Neuronal stem cell (in vitro differentiated cells): ENCODE measurements at places on chromosomes 13 and 19.

- peak; percentile 6 for DNase-seq
Observed at GRCh38 chr13:26185720-26186117, 36.4 kb downstream of the RNF6 start.

- DNase-seq = no peak
Observed at GRCh38 chr19:30428844-30429243, 56.7 kb downstream of the ZNF536 start.

DNA sequence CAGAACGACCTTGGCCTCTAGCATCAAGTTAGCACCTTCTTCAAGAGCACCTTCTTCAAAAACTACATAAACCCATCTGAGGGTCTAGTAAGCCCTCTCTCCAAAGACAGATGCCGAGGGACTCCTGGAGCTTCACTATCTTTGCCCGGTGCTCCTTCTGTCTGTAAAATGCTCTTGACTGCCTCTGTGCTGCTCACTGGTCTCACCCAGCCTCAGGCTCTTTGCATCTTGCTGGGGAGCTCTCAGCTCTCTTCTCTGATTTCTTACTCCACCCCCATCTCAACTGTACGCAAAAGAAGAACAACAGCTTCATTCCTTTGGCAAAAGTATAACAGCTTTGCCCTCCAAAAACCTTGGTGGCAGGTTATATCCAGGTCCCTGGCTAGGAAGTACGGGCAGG, 404.2 kb downstream of the KLF12 start:
- no peak for DNase-seq

- DNase-seq = no peak
Observed at GRCh38 chr13:22926748-22927400, 253.9 kb upstream of the SGCG start.

- DNase-seq = no peak
Observed at GRCh38 chr19:34633802-34634201, 43.2 kb downstream of the SCGB2B2 start.

DNA sequence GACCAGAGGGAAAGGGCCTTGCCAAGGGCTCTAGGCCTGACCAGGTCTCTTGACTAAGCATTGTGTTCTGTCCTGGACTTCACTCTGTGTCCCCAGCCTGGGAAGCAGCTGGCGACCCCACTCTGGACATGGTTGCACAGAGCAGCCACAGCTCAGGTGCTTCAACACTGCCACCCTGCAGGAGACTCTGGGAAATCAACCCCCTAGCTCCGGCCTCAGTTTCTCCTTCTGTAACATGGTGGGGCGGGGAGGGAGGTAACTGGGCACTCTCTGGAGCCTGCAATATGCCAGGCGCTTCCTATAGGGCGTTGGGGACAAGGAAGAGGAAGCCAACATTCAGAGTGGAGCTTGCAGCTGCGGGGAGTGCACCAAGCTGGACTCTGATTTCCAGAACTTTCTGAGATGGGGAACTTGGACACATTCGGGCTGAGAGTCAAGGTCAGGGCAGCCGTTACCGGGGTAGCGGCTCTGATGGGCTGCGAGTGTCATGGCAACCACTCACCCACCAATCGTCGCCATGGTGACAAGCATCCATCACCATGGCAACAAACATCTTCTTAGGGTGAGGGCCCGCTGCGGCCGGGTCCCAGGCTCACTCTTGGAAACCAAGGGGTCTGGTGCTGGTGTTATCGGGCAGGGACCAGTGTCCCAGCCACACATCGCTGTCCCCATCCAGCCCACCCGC, 12.8 kb downstream of the F2RL3 start:
- no peak for DNase-seq

DNA sequence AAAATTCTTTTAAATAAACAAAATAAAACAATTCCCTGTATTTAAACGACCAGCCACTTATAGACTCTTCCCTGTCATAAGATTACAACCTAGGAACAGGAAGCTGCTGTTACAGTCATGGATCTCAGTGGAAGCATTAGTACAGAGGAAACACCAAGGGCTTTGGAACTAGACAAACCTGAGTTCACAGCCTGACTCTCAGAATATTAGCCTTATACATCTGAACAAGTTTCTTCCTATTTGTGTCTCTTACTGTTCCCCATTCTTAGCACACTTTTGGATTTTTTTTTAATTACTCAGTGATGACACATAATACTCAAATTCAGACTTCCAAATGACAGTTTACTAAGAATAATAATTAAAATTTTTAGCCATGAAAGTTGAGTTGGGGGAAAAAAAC, 46.1 kb downstream of the ZDHHC20 start:
- no peak for DNase-seq

GRCh38 chr13:52447815-52448552, 2.5 kb downstream of the VPS36 start:
- DNase-seq = no peak

GRCh38 chr19:32222556-32222955, 122.9 kb upstream of the ZNF507 start:
- DNase-seq = no peak

- DNase-seq = no peak
Observed at GRCh38 chr13:33201659-33202058, 83.9 kb downstream of the STARD13 start.

- no peak for DNase-seq
Observed at GRCh38 chr19:18814063-18814462, 17.7 kb upstream of the UPF1 start.

GRCh38 chr19:44772959-44773358, 4.7 kb upstream of the CBLC start:
- no peak for DNase-seq

DNA sequence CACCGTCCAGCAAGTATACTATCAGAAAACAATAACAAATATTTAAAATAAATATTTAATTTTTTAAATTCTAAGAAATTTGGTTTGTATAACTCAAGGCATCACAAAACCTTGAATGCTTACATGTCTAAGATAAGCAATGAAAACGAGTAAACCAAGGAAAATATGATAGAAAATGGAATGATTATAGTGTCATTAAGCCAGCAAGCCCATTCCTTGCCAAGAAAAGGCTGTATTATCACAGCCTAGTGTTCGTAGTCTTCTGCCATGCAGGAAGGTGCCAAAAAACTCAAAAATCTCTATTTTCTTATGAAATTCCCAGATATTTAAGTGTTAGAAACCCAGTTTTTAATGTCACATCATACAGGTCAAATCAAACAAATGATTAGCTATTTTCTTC, 136.4 kb downstream of the STOML3 start:
- DNase-seq = no peak

GRCh38 chr13:73168226-73168952, 109.6 kb downstream of the KLF5 start:
- DNase-seq = no peak

- no peak for DNase-seq
Observed at GRCh38 chr19:15265850-15266248, 33.6 kb upstream of the EPHX3 start.

GRCh38 chr19:51771376-51772130, 10.6 kb downstream of the FPR2 start:
- DNase-seq = no peak

GRCh38 chr13:111253365-111253872, 67.0 kb upstream of the TEX29 start:
- no peak for DNase-seq

DNA sequence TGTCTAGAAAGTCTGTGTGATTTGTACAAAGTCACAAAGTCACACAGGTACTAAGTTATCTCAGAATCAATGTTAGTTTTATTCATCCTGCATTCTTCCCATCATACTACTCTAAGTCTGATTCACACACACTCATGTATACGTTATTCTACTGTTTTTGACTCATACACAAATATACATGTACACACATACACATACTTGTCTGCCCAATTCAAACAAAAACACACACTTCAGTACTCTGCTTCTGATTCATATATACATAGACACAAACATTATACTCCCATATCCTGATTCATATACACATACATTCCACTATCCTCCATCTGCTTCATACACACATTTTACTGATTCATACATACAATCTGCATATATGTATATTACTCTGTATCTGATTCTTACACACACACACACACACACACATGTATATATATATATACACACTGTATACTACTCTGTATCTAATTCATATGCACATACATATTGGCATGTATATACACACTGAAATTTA, 69.3 kb downstream of the KLF12 start:
- DNase-seq = no peak

DNA sequence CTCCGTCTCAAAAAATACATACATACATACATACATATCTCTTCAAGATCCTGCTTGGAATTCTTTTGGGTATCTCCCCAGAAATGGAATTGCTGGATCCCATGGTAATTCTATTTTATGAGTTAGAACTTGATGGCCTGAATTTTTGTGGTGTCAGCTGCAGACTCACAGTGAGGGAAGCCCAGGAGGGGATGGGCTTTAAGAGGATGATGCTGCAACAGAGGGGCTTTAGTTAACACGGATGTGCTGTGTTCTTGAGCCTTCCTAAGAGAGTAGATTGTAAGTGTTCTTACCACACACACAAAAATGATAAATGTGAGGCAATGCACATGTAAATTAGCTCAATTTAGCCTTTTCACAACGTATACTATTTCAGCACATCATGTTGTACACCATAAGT, 31.8 kb downstream of the CACNG6 start:
- DNase-seq = no peak

DNA sequence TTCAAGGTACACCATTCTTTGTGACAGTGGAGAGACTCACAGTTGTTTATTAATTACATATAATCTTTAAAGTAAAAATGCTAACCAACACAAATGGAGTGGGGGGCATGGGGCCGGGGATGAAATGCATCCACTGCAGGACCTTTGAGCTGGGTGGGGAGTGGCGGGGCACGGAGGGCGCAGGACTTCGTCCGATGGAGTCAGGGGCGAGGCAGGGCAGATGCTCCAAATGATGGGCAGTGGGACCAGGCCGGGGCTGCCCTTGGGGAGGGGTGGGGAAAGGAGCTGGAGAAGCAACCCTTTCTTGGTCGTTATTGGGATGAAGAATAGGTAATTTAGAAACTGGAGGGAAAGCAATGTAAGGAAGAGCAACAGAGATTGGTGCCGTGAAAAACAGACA, 220.0 kb downstream of the TEX29 start:
- no peak for DNase-seq

- DNase-seq = no peak
Observed at GRCh38 chr13:89150362-89150761, 1479.2 kb downstream of the SLITRK5 start.

GRCh38 chr13:48275507-48275906, 28.0 kb upstream of the RB1 start:
- DNase-seq = no peak

- DNase-seq = no peak
Observed at GRCh38 chr19:45975306-45976070, 1.8 kb upstream of the NOVA2 start.

- no peak for DNase-seq
Observed at GRCh38 chr13:109697936-109698335, 88.4 kb downstream of the IRS2 start.

GRCh38 chr13:50531917-50532899, 311.3 kb downstream of the DLEU7 start:
- DNase-seq = no peak

- no peak for DNase-seq
Observed at GRCh38 chr19:18097993-18098890, 664 bp downstream of the MAST3 start.

- no peak for DNase-seq
Observed at GRCh38 chr13:30857018-30857417, 49.1 kb upstream of the MEDAG start.

GRCh38 chr13:30561511-30561910, 56.2 kb upstream of the USPL1 start:
- DNase-seq = no peak

DNA sequence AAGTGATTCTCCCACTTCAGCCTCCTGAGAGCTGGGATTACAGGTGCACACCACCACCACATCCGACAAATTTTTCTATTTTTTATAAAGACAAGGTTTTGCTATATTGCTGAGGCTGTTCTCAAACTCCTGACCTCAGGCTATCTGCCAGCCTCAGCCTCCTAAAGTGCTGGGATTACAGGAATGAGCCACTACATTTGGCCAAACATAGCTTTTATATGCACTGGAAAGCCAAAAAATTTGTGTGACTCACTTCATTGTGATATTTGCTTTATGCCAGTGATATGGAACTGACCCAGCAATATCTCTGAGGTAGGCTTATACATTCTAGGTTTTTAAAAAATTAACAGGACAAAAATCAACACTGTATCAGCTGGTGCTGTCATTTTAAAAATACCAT, 26.8 kb upstream of the ACOD1 start:
- no peak for DNase-seq

DNA sequence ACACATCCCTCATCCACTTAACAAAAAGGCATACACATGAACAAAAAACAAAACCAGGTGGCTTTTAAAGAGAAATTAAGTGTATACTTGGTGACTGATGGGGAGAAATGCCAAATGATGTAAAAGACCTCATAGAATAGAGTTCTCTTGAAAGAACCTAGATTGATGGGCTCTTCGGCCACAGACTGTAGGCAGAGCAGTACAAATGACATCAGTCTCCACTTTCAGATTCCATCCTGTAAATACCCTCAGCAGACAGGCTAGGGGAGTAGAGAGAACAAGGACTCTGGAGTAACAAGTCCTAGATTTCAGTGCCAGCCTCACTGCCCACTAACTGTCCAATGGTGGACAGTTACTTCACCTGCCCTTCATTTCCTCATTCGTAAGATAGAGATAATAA, 203.8 kb downstream of the MZT1 start:
- DNase-seq = no peak

DNA sequence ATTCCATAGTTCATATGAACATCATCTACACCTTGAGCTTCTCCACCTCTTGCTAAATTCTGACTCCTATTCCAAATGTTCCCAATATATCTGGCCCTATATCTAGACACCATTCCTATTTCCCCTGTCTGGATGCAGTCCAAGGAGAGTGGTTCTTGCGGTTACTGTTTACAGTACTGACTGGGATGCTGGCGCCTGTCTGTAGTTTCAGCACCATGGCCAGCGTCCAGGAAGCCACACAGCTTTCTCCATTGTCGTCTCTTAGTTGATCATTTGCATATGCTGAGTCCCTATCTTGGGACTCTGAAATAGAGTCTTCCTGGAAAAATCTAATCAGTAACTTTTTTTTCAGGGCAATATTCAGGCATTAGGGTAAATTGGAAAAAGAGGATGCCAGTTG, 14.9 kb downstream of the LAIR2 start:
- peak; percentile 1 for DNase-seq

DNA sequence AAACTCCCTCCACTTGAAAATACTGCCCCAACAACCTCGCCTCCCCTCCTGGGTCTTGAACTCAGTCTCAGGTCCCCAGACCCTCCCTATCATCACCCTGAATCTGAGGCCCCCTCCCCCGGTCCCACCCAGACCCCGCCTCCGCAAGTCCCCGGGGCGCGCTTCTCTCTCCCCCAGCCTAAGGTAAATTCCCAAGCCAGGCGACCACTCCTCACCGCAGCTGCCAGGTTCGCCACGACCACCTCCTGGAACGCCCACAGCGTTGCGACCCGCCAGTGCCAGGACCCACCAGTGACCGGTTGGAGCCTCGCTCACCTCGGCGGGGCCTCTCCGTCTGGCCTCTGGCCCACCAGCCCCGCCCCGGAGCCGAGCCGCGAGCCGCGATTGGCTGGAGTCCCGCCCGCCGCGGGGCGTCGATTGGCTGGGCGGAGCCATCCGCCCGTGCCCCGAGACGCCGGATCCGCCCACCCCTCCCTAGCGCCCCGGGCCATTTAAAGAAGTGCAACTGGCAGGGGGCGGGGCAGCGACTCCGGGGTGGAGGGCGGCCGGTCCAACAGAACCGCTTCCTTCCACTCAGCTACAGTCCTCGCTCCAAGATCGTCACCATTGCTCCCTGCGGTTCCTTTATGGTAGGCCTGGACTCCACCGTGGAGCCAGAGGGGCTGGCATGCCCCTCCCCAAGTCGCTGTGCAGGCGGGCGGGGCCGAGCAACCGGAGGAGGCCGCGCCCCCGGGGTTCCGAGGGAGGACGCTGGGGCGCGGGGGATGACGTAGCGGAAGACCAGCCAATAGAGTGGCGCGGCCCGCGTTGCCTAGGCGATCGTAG, at the start of gene SERTAD3:
Gene SERTAD3 (minus strand): TSS at position 336 of the 825 bp plus-strand sequence. CDS start 2,255 bp downstream, outside the sequence.
- peak; percentile 97 for DNase-seq
